ENCODE measurements at places on chromosomes 5 and 9.
A peak's percentile ranks its signal among the peaks of the same experiment; 100 is the strongest.

DNA sequence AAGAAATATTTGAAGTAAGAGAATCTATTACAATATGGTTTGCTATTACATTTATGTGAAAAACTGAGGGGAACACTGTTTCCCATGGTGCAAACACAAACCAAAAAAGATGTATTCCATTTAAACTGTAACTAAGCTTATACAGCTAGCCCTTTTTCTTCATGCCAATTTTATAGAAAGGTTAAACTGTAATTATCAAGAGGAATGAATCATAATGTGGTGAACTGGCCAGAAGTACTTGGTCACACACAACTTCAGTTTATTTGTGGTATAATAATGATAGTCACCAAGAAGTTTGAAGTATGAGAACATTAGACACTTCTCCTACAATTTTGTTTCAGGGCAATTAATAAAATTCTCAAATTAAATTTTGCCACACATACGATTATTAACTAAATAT lies 177.9 kb downstream of the XRCC4 start:
- no peak for DNase-seq

- DNase-seq: no peak
These were observed 6.7 kb downstream of the TIMD4 start for GRCh38 chr5:156956321-156956720.

DNA sequence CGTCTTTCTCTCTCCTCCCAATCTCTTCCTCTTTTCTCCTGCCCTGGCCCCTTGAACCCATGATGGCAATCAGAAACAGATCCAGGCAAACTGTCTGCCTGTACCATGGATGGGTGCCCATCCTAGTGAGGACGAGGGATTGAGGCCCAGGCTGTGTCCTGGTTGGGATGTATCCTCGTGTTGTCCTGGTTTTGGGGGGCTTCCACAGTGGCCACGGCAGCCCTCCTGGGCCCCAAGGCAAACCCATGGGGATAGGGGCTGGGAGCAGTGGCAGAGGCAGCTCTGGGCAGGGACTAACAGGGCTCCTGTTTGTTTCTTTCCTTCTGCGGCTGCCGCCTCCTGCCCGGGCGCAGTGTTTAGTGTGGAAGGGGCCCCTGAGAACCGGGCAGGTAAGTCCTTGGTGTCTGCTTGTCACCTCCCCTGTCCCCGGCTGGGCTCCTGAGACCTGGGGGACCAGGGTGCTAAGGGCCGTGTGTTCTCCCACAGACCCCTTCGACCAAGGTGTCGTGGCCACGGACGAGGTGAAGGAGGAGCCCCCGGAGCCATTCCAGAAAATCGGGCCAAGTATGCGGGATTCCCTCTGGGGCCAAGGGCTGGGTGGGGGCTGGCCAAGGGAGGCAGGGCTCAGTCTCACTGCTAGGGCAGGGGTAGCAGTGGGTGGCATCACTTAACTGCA lies 70.0 kb downstream of the AMBP start:
- DNase-seq: no peak

DNA sequence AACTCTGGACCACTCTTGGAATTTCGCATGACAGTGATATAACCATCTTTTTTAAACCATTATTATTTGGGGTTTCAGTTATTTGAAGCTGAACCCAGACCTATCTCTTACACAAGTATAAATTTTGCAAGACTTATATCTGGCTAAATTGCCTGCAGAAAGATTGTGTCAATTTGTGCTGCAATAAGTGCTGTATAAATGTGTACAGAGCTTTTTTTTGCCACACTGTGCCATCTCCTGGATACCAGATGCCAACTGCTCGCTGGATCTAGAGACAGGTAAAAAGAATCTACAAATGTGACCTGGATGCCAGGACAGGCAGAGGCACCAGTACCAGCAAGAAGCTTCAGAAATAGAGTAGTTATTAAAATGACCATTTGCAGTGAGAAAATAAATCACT lies 25.9 kb upstream of the TTC39B start:
- DNase-seq: no peak

- no peak for DNase-seq
These were observed 25.0 kb downstream of the BHMT start for GRCh38 chr5:79136618-79137017.

DNA sequence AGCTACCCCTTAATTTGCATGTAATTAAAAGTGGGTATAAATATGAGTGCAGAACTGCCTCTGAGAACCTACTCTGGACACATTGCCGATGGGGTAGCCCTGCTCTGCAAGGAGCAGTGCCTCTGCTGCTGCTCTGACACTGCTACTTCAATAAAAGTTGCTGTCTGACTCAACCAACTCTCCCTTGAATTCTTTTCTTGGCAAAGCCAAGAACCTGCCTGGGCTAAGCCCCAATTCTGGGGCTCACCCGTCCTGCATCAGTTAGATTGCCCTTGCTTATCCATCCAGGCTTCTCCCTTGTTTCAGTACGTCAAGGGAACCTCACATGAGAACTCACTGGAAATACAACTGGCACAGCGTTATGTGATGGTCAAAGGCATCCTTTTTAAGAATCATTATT lies 44.1 kb downstream of the FBXL7 start:
- no peak for DNase-seq

GRCh38 chr5:180113660-180114303 lies 42.2 kb upstream of the RNF130 start:
- no peak for DNase-seq

- no peak for DNase-seq
These were observed 137.6 kb downstream of the SUSD1 start for GRCh38 chr9:112037281-112038016.

- no peak for DNase-seq
These were observed 9.9 kb downstream of the SLC25A25 start for GRCh38 chr9:128077847-128078503.

GRCh38 chr9:90878562-90878961 lies 76.9 kb downstream of the SYK start:
- no peak for DNase-seq

GRCh38 chr5:169157064-169157463 lies 143.9 kb downstream of the SLIT3 start:
- DNase-seq: no peak

DNA sequence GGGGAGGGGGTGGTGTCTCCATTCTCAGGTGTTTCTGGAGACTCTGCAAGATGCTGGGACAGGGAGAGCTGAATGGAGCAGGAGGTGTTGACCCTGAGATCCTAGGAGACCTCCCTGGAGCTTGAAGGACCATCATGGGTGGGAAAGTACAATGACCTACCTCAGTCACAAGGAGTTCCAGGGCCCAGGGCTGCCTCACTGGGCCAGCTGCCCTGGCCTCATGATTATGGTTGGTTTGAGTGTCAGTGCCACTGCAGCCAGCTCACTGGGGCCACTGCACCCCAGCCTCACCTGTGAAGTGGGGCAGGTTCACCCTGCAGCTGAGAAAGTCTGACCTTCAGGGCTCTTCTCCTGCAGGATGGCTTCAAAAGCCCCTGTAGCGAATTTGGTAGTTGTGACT lies 372.5 kb downstream of the IRX2 start:
- no peak for DNase-seq

DNA sequence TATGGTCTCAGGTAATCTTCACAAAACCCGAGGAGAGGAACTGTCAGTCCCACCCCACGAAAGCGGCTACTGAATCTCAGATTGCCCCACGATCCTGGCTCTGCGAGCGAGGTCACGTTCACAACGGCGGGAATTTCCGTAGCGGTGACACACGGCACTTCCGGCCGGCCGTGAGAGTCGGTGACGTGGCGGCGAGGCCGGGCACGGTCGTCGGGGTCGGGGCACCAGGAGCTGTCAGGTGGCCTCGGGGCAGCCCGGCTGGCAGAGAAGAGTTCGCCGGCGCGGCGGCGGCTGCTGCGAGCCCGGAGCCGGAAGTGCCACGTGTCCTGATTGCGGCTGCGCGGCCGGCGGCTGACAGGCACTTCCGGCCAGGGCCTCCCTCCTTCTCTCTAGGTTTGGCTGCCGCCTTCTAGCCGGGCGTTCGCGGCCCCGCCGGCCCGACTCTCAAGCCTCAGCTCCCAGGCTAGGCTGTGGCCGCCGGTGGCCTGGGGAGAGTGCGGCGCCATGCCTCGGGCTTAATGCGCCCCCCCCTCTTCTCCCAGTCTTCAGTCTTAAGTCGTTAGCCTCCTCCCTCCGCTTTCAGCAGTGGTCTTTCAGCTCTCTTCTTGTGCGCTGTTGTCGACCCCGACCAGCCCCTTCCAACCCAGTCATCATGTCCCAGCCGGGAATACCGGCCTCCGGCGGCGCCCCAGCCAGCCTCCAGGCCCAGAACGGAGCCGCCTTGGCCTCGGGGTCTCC lies at the start of gene SEC24A:
TSS of gene SEC24A (plus strand) at position 361 of the 738 bp plus-strand sequence. CDS start at position 653, 292 bp downstream.
- peak; percentile 80 for DNase-seq

- DNase-seq: no peak
These were observed 516.1 kb downstream of the NTRK2 start for GRCh38 chr9:85185486-85186217.

- peak; percentile 37 for DNase-seq
These were observed 241.4 kb upstream of the IL12B start for GRCh38 chr5:159571501-159572244.

All from COR-L47 (cell line).